Fibroblast of lung (primary cell): ENCODE measurements at places on chromosomes 2 and 18.
A peak's percentile ranks its signal among the peaks of the same experiment; 100 is the strongest.

- no peak for DNase-seq
Measured at GRCh38 chr2:3317277-3317685, 60.3 kb downstream of the EIPR1 start.

DNA sequence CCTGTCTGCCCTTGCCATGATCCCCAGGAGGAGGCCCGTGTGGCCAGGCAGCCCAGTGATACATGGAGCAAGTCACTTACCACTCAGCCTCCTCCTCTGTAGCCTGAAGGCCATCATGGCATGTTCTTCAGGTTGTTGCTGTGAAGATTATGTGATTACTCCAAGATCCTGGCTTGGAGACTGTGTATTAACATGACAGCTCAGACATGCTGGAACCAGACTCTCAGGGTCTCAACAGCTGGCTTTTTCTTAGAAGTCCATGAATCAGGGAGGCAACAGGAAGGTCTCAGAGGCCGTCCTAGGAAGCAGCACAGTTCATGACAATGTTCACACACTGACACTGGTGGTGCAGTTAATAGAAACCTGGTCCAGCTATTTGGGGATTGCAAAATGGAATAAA, 158.6 kb upstream of the TWIST2 start:
- no peak for DNase-seq

DNA sequence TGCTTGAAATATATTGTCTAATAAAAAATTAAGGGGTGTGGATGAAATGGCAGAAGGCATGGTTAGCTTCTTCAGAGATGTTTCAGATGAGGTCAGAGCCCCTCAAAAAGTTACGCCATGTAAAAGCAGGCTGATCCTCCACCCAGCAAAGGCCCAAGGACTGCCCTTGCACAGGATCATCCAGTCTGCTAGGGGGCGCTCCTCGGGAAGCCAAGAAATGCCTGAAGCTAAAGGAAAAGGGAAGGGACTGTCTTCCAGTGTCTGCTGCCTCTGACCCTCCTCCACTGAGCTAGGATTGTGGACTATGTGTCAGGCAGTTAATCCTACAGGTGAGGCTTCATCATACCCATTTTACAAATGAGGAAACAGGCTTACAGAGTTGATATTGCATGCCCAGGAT, 33.8 kb upstream of the TEX51 start:
- no peak for DNase-seq

DNA sequence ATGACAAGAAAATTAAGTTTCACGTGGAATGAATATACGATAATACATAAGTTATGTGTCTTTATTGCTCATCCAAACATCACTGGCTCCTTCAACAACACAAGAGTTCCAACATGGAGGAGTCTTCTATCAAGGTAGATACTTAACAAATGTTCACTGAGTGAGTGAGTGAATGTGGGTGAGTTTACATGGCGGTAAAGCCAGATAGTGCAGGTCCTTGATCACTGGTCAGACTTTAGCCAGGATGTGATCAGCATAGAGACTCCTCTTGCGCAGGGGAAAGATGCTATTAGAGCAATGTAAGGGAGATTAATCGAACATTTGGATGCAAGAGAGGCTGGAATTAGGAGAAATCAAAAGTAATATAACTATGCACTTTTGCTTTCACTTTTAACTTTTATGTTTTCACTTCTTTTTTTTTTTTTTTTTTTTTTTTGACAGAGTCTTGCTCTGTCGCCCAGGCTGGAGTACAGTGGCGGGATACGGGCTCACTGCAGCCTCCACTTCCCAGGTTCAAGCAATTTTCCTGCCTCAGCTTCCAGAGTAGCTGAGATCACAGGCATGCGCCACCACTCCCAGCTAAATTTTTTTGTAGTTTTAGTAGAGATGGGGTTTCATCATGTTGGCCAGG, 249.0 kb upstream of the ID2 start:
- no peak for DNase-seq

DNA sequence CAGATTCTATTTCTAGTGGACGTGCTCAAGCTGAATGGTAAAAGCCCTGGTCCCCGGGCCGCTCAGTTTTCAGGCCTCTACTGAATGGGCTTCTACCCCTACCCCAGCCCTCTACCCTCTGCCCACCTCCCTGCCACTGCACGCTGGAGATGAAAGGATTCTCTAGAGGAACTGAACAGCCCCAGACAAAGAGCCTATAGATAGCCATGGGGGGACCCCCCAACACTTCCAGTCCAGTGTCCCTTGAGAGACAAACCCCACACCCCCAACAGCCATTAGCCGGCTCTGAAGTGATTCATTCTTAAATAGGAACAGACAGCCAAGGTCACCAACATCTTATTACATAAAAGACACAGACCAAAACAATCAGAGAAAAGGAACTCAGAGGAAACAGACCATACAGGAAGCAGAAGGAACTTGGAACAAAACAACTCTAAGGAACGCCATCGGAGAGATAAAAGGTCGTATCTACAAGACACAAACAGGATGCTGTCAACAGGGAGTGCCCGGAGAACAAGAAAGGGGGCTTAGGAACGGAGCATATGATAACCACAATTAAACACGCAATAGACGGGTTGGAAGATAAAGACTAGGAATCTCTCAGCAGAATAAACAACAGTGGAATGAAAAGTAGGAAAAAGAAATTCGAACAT, 23.5 kb downstream of the TMEM37 start:
- DNase-seq: no peak

DNA sequence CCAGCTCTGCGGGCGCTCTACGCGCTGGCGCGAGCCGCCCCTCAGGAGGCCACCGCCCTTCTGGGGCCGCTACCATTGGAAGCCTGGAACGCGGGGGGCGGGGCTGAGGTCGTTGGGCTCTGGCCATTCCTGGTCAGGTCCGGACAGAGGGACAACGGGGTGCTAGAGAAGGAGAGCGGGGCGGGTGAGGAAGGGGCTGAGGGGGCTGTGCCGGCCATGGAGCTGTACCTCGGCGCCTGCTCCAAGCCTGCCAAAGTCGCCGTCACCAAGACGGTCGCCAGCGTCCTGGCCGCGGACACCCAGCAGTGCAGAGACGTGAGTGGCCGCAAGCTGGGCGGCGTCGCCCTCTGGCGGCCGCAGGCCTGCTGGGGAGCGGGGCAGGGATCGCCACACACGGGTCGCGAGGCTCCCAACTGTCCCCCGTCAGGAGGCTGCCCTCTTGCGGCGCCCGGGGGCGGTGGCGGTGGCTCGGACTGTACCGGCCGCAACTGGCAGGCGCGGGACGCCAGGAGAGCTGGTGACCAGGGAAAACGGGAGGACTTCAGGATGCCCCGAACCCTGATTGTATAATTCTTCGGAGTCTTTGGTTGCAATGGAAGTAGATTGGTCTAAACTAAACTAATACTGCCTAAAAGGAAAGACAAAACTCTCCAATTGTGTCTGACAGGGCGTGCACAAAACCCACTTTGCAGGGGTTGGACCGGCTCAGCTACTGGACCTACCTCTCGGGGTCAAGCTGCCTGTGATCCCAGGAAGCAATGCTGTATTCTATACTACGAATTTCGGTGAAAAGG, at the start of gene FSIP2:
Gene FSIP2, plus strand, starts transcription at position 126 of the 794 bp plus-strand sequence. Its CDS starts 91 bp downstream, at position 217.
- peak; percentile 71 for DNase-seq

DNA sequence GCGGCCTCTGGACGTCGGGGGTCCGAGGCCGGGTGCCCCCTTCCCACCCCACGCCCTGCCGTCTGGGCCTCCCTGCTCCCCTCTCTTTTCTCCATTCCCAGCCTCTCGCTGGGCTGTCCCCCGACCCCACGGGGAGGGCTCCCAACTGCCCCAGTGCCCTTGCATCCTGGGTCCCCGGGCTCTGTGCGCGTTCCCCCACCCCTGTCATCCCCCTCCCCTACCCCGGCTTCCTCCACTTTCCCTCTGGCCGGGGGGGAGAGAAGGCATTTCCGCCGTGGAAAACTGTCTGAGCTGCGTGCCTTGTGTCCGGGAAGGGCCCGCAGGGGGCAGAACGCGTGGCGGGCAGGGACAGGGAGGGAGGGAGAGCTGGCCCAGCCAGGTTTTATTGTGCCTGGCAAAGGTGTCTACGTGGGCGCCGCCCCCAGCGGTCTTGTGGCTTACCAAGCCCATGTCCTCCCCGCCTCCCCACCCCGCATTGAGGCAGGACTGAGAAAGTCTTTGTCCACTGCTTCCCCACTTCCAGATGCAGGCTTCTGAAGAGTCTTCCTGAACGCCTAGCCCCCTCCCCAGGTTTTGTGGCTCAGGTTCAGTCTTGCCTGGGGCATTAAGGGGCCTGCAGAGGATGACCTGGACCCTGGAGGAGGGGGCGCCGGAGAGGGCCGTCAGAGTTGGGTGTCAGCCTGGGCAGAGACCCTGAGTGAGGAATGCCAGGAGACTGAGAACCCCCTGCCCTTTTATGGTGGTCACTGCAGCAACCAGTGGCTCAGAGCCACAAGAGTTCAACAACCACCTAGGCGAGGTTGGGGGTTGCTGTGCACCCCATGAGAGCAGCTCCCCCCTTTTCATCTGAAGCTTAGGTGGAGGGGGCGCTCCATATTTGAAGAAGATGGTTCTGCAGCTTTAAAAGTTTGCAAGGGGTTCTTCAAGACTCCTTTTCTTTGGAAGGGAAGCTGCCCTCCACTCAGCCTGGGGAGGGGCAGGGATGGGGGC, 1.3 kb downstream of the ITM2C start:
- DNase-seq: no peak

DNA sequence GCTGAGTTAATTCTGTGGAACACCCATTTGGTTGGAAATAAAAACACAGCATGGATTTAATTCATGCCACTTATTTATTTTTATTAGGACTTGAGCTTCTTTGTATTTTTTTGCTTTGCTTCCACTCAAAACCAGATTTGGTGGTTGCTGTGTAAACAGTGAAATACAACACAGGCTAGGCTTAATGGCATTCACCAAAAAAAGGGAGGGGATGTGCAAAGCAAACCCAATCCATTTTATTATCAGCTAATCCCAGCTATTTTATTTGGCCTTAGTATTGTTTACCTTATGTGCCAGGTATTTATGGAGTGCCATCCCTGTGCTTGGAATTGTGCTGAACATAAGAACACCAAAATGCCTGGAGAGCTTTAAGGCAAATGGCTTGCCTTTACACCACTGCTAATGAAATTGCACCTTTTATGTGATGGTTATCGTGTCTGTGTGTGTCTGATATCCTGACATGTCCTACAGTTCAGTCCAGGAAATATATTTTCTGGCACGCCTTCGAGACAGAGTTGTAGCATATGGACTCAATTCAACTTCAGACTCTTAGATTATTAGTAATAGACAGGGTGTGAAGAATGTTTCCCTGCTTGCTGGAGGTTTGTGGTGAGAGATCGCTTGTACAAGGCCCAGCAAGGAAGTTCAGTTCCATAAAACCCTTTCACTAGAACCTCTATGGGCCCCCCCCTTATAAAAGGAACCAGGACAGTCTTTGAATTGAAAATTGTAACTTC, 99.6 kb downstream of the PRPF40A start:
- DNase-seq: peak; percentile 77

GRCh38 chr2:119023534-119023933, 81.5 kb downstream of the MARCO start:
- DNase-seq: no peak

- no peak for DNase-seq
Measured at GRCh38 chr18:74804677-74805076, 207.0 kb downstream of the ZNF407 start.

GRCh38 chr2:180203972-180204371, 196.9 kb upstream of the CWC22 start:
- peak; percentile 40 for DNase-seq

DNA sequence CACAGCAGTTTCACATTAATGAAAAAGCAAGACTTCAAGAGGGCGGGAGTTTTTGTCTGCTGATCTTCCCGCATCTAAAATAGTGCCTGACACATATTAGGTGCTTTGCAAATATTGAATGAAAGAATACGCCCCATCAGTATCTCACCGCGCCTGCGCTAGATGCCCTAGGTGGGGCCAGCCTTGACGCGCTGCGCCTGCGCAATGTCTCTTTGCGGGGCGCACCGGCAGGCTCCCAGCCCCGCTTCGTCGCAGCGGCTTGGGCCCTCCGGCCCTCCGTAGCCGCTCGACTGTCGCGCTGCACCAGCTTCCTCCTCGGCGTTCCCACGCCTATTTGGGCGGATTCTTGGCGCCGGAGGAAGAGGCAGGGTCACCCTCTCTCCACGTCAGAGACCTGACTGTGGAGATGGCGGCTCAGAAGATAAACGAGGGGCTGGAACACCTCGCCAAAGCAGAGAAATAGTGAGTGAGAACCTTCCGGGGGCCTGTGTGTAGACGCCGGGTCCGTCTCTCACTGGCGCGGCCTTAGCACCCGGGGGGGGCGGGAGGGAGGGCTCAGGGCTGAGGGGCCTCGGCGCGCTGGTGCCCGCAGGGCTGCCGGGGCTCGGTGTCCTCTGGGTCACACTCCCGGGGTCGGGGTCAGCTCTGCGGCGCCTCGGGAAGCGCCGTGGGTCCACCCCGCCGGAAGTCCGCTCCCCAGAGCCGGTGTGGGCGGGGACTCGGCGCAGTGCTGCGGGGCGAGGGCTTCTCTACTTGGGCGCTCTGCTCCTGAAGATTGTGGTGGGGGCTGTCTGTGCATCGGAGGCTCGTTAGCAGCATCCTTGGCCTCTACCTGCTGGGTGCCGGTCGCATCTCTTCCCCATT, at the start of gene NAPG:
Gene NAPG, plus strand, starts transcription at position 331 of the 864 bp plus-strand sequence. Its CDS starts 76 bp downstream, at position 407.
- peak; percentile 93 for DNase-seq

GRCh38 chr2:10339647-10340592, 37.2 kb downstream of the HPCAL1 start:
- no peak for DNase-seq

GRCh38 chr2:38692636-38693318, 26.9 kb downstream of the GALM start:
- DNase-seq: no peak

DNA sequence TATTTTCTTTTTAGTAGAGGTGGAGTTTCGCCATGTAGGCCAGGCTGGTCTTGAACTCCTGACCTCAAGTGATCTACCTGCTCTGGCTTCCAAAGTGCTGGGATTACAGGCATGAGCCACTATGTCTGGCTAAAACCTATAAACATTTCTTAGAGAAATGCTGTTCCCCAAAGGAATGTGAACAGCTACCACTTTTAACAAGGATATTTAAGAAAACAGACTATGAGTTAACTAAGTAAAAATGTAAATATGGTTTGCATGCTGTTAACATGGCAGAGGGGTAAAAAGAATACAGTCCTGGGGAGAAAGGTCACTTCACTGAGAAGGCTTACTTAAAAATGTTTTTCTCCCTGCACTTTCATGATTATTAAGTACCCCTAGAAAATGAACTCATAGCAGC, 57.1 kb downstream of the SLC16A14 start:
- DNase-seq: peak; percentile 59

GRCh38 chr18:70376914-70377258, 88.0 kb downstream of the SOCS6 start:
- no peak for DNase-seq

GRCh38 chr18:75100832-75101630, 107.9 kb downstream of the PTGR3 start:
- DNase-seq: no peak

DNA sequence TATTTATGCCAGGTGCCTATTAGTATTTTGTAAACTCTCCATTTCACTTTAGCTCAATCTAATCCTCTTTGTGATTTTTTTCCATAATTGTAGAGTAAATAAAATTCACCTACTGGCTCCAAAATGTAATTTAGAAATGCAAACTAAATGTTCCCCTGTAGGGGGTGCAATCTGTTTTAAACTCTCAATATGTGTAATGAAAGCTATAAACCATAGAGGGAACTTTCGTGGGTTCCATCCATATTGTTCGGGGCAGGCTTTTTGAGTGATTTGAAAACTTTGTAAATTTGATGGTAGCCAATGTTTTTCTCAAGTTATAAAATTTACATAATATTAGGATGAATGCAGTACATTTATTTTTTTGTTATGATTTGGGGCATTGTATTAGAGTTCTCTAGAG, 49.4 kb downstream of the TSPYL6 start:
- DNase-seq: peak; percentile 29

GRCh38 chr2:16609786-16610185, 55.8 kb downstream of the CYRIA start:
- DNase-seq: no peak
